CD4-positive, alpha-beta T cell treated with Interferon gamma for 1 hour (primary cell): ENCODE measurements at places on chromosomes 13 and 19.

DNA sequence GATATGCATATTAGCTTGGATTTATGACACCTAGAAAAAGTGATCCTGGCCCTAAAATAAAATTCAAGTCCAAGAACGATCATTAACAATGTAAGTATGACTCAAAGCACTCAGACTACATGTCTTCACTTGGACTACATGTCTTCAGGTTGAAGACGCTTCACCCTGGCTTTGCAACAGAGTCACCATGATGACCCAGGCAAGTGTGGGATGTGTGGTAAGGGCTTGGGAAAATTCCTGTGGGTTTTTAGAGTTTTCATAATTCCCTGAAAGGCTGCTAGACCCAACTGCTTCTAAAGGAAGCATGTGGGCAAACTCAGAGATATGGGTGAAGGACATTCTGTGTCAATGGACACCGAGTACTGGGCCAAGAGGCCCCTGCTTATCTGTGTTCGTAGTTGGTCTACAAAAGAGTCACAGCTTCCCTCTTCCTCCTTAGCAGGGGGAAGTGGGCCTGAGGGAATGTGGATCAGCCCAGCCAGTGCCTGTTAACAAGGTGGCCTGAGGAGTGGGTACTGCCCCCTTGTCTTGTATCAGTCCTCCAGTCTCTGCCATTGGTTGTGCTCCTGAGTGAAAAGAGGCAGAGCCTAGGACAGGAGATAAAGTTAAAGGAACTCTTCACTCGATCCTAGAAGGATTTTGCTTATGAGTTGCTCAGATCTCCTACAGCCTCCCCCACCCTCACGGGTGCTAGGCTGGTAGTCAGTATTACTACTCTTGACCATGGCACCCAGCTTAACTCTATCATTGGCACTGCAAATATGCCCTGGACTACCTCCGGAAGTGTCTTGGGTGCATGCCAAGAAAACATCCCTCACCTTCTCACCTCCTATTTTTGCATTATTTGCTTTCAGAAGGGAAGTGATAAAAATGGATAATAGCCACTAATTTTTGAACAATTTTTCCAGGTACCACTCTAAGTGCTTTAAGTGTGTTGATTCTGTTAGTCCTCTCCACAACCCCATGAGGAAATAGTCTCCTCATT, 406.3 kb downstream of the COG6 start:
- DNase-seq, result no peak

- no peak for DNase-seq
Observed at GRCh38 chr19:39131255-39131755, 5.7 kb downstream of the PAK4 start.

GRCh38 chr13:66543780-66544179, 686.4 kb downstream of the PCDH9 start:
- DNase-seq, result no peak

DNA sequence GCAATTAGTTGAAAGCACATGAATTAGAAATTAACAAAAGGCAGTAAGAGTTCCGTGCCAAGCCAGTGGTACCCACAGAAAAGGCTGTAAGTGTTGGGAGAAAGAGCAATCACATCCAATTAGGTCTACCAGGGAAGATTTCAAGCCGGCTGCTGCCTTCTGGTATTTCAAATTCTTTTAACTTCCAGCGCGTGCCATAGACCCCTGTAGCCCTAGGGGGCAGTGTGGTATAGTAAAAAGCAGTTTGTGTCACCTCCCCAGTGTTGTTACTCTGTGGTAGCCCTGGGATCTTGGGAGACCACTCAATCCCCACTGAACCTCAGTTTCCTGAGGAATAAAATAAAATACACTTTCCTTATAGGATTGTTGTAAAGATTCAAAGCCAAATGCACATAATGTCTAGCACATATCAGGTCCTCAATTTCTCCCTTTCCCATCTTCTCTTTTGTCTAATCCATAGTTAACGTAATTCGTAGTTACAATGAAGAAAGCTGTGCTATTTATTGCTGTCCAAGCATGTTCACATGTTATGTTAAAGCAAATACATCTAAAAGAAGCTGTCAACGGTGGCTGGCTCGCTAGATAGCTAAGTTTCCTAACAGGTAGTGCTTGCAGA, 230.2 kb downstream of the TDRD3 start:
- no peak for DNase-seq

GRCh38 chr19:44623080-44623479, 9.7 kb downstream of the IGSF23 start:
- peak; percentile 25 for DNase-seq

DNA sequence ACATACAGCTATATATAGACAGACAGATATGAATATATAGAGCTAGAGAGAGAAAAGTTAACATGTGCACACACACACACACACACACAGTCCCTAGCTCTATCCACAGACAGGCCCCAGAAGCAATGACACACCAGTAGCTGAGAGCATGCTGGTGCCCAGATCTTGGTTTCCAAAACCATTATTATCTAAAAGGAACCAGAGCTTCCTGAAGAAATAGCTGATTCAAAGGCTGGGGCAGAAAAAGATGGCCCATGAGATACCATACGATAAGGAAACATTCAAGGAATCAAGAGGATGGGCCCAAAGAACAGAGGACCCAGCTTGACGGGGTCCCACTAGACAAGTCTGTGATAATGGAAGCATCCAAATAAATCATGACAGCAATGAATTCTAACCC, 53.4 kb downstream of the ABCC4 start:
- DNase-seq, result no peak

- DNase-seq, result peak; percentile 38
Observed at GRCh38 chr19:16571822-16572331, 338 bp downstream of the SLC35E1 start.

- DNase-seq, result no peak
Observed at GRCh38 chr13:42804244-42804874, 23.0 kb downstream of the FAM216B start.

- DNase-seq, result no peak
Observed at GRCh38 chr13:76387566-76387965, 498.6 kb downstream of the KCTD12 start.

GRCh38 chr19:33736158-33736557, 60.5 kb upstream of the KCTD15 start:
- no peak for DNase-seq

- no peak for DNase-seq
Observed at GRCh38 chr19:3669947-3670795, 30.1 kb downstream of the PIP5K1C start.

GRCh38 chr13:65943708-65944107, 1286.4 kb downstream of the PCDH9 start:
- DNase-seq, result no peak
